ENCODE measurements at places on chromosomes 3 and 15. TPM values are rescaled to one million over a fixed set of nuclear protein-coding genes. Genes with fewer than 3 reads are reported as not detected.

Gene CCDC191
- 1.0 TPM for total RNA-seq

DNA sequence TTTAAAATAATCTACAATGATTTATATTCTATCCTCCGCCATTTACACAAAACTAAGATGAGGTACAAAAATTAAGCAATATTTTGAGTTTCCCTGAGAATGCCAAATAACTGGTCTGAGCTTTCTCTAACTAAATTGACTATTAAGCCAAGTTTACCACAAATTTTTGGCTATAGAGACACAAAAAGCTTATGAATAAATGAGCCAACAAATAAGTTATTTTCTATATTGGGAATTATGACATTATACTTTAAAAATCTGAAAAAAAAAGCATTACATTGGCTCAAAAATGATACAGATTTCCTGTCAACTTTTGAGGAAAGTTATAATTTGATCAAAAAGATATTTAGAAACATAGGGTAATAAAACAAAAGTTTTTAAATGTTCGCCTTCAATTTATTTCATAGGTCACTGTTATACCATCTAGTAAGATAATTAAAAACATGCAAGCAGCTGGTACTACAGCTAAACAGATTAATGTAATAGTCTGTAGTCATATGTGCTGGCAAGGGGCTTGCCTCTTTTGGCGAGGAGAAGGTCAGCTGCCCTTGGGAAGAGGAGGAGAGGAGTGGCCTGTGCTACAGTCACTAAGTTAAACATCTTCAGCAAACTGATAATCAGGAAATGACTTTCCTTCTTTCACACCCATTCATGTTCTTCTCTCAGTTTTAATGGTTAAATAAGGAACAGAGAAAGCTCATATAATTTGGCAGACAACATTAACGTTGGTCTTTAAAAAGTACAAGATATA, 318.5 kb downstream of the TBC1D5 start:
- DNase-seq: no peak

- DNase-seq: no peak
Observed at GRCh38 chr3:148889828-148890227, 24.7 kb downstream of the CPA3 start.

GRCh38 chr3:126213379-126214028, 33.1 kb upstream of the ALDH1L1 start:
- no peak for DNase-seq

DNA sequence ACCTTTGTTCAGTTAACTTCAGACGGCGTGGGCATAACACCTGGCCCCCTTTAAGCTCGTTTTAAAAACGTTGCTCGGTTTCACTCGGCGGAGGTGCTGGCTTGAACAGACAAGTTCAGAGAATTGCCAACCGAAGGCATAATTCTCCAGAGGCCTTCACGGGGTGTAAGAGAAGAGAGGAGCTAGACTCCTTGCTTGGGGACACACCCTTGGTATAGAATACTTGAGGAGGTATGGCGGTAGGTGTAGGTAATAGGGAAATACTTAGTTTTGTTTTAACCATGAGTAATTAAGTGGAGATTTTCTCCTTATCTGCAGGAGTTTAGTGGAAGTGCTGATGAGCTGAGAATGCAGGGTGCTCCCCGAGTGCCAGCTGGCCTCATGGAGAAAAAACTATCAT, 921 bp downstream of the FBXL2 start:
- DNase-seq: no peak

Data from right lobe of liver (tissue), 6 donors.